CD8-positive, alpha-beta memory T cell (primary cell): ENCODE measurements at places on chromosomes 1 and 21. TPM values are rescaled to one million over a fixed set of nuclear protein-coding genes. Genes with fewer than 3 reads are reported as not detected.

Gene CLDN8
- total RNA-seq = not detected

Gene DIO1
- not detected for total RNA-seq

Gene RNU1-1
- total RNA-seq = 1,293 TPM

Gene SPRR3
- total RNA-seq = not detected

Gene PRR9
- not detected for total RNA-seq
